Mesendoderm (in vitro differentiated cells): ENCODE measurements at places on chromosomes 7 and 10.
A peak's percentile ranks its signal among the peaks of the same experiment; 100 is the strongest.

- H3K4me1 ChIP-seq = no peaks in the 10 kb centered on the region
- H3K4me3 ChIP-seq = no peak overlapping the region
- no peaks in the 10 kb centered on the region for H3K36me3 ChIP-seq
Observed at GRCh38 chr10:58886406-58886805, 290.0 kb upstream of the PHYHIPL start.

GRCh38 chr10:72086466-72087391 lies 1.6 kb downstream of the SPOCK2 start:
- H3K27ac ChIP-seq = no peak overlapping the region
- H3K27me3 ChIP-seq = peaks cover 29% of the 10 kb centered on the region
- peak; percentile 60 for DNase-seq
- H3K4me1 ChIP-seq = peaks cover 2% of the 10 kb centered on the region

- H3K27me3 ChIP-seq = no peaks in the 10 kb centered on the region
- H3K27ac ChIP-seq = no peak overlapping the region
- H3K4me3 ChIP-seq = no peak overlapping the region
- H3K4me1 ChIP-seq = no peaks in the 10 kb centered on the region
Observed at GRCh38 chr7:13034693-13035092, 347.3 kb downstream of the ARL4A start.

DNA sequence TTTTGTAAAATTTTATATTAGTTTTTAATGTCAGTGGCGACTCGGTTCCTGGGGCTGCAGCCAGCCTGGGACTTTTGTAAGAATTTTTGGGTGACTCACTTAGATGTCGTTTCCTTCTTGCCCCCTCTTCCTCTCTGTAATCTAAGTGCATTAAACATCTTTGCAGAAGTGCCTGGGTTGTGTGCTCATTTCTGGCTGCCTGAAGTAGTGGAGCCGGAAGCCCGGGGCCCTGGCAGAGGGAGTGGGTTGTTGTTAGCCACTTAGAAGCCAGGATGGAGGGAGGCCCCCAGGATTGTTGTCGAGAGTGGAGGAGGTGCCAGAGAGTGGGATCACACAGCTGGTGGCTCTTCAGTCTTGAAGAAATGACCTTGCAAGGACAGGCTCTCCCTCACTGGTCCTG lies 11.0 kb upstream of the TRIM8 start:
- no peak overlapping the region for H3K27ac ChIP-seq
- H3K4me1 ChIP-seq = peaks cover 13% of the 10 kb centered on the region
- no peaks in the 10 kb centered on the region for H3K27me3 ChIP-seq
- DNase-seq = no peak
- no peaks in the 10 kb centered on the region for H3K36me3 ChIP-seq

DNA sequence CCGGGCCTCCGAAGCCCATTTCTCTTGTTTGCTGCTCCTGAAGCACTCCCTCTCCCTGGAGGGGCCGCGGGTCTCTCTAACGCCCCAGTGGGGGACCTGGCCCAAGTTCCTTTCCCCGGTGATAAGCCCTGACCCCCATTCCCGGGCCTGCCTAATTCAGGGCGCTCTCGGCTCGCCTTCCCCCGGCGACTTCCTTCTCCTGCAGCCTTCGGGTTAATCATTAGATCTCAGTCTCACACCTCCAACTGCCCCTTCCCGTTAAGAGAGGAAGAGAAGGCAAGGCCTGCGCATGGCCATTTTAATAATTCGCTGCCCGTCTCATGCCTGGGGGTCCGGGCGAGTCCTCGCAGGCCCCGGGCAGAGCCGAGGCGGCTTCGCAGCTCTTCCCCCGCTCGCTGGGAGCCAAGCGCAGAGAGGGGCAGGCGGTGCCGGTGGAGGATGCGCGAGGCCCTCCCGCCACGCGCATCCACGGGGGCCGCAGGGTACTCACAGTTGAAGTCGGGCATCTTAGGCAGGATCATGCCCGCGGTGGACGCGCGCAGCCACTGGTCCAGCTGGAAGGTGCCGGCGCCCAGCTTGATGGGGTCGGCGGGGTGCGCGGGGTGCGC lies 1.2 kb downstream of the MNX1 start:
- peaks cover 71% of the 10 kb centered on the region for H3K27me3 ChIP-seq
- no peak overlapping the region for H3K27ac ChIP-seq
- DNase-seq = peak; percentile 73

DNA sequence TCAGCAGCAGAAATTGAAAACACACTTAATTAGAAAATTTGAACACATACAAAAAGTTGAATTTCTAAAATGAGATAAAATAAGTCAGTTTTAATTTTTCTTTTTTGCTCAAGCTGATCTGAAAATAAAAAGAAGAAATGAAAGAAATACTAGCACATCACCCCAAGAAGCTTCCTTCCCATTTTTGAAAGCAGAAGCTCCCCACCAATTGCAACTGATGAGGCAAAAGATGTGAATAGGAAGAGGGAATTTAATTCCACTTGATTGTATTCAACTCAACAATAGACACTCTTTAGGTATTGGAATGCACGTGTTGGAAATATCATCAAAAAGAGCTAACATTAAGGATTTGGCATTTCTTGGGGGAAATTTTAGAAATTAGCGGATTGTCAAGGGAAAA lies 175.8 kb downstream of the TRIL start:
- H3K4me3 ChIP-seq = no peak overlapping the region
- H3K27ac ChIP-seq = no peak overlapping the region
- DNase-seq = no peak
- H3K36me3 ChIP-seq = no peaks in the 10 kb centered on the region
- no peaks in the 10 kb centered on the region for H3K27me3 ChIP-seq

- no peak overlapping the region for H3K4me3 ChIP-seq
- no peaks in the 10 kb centered on the region for H3K27me3 ChIP-seq
- H3K36me3 ChIP-seq = no peaks in the 10 kb centered on the region
- peak; percentile 38 for DNase-seq
- H3K4me1 ChIP-seq = no peaks in the 10 kb centered on the region
- no peak overlapping the region for H3K27ac ChIP-seq
Observed at GRCh38 chr7:139731802-139732470, 45.9 kb downstream of the HIPK2 start.

DNA sequence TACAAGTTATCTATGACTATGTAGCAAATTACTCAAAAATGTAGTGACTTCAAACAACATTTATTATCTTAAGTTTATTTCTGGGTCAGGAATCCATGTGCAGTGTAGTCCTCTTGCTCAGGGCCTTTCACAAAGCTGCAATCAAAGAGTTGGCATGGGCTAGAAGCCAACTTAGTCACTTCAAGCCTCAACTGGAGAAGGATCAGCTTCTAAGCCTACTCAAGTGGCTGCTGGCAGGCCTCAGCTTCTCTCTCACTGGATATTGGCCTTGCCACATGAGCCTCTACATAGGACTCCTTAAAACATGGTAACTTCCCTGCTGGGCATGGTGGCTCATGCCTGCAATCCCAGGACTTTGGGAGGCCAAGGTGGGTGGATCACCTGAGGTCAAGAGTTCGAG lies 5.0 kb upstream of the NFE2L3 start:
- H3K36me3 ChIP-seq = no peaks in the 10 kb centered on the region
- H3K27me3 ChIP-seq = no peaks in the 10 kb centered on the region
- H3K4me3 ChIP-seq = no peak overlapping the region
- H3K4me1 ChIP-seq = peaks cover 2% of the 10 kb centered on the region
- DNase-seq = no peak

- peak overlapping the region; percentile 20 for H3K27ac ChIP-seq
- no peaks in the 10 kb centered on the region for H3K27me3 ChIP-seq
- H3K36me3 ChIP-seq = no peaks in the 10 kb centered on the region
- peak; percentile 95 for DNase-seq
- H3K4me3 ChIP-seq = no peak overlapping the region
- peaks cover 29% of the 10 kb centered on the region for H3K4me1 ChIP-seq
Observed at GRCh38 chr7:33886149-33886623, 19.2 kb upstream of the BMPER start.

GRCh38 chr10:125451319-125451718 lies 231.6 kb downstream of the TEX36 start:
- DNase-seq = no peak
- no peak overlapping the region for H3K27ac ChIP-seq
- H3K27me3 ChIP-seq = no peaks in the 10 kb centered on the region
- H3K4me3 ChIP-seq = no peak overlapping the region
- peaks cover 2% of the 10 kb centered on the region for H3K4me1 ChIP-seq
- H3K36me3 ChIP-seq = no peaks in the 10 kb centered on the region

- H3K27ac ChIP-seq = no peak overlapping the region
- H3K4me3 ChIP-seq = no peak overlapping the region
- no peaks in the 10 kb centered on the region for H3K4me1 ChIP-seq
- DNase-seq = no peak
Observed at GRCh38 chr7:100048680-100049079, 894 bp upstream of the ZSCAN21 start.

GRCh38 chr7:23531050-23531793 lies 559 bp downstream of the TRA2A start:
- no peaks in the 10 kb centered on the region for H3K27me3 ChIP-seq
- H3K36me3 ChIP-seq = no peaks in the 10 kb centered on the region
- H3K27ac ChIP-seq = peak overlapping the region; percentile 69

DNA sequence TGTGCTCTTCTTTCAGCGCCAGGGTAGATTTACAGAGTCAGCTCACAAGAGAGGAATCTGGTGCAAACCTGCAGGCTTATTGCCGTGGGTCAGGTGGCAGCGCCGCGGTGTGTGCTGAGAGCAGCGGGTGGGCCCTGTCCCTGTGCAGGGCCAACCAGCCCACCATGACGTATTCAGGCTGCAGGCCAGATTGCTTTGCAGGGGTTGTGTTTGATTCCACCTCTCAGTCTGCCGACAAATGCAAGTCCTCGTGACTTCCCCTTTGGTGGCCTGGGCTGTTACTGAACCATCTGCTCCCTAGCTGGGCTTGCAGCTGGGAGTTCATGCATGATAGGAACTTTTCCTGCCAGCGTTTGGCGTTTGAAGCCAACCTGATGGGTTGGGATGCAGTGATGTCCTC lies 66.7 kb upstream of the LEP start:
- no peak for DNase-seq
- H3K27me3 ChIP-seq = peaks cover 2% of the 10 kb centered on the region
- H3K4me1 ChIP-seq = no peaks in the 10 kb centered on the region
- no peak overlapping the region for H3K4me3 ChIP-seq
- H3K27ac ChIP-seq = no peak overlapping the region

GRCh38 chr7:114468844-114469243 lies 54.2 kb downstream of the FOXP2 start:
- no peak overlapping the region for H3K4me3 ChIP-seq
- DNase-seq = peak; percentile 3
- H3K27ac ChIP-seq = no peak overlapping the region
- H3K27me3 ChIP-seq = no peaks in the 10 kb centered on the region
- no peaks in the 10 kb centered on the region for H3K36me3 ChIP-seq
- no peaks in the 10 kb centered on the region for H3K4me1 ChIP-seq

DNA sequence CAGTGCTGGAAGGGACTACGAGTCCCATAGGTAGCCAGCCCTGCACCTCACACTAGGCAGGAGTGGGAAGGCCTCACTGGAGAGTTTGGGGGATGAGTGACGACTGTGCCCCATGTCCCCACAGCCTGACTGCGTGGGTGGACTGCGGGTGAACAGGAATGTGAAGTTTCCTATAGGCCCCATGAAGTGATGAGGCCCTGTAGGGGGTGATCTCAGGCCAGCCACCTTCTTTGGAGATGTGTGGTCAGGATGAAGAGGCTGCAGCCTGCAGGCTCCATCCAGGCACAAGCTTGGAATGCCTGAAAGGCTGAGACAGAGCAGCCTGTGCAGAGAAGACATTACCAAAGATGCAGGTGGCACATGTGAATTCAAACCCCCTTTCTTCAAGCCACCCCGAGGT lies 94.9 kb downstream of the CPXM2 start:
- no peaks in the 10 kb centered on the region for H3K27me3 ChIP-seq
- H3K36me3 ChIP-seq = no peaks in the 10 kb centered on the region
- DNase-seq = no peak
- no peak overlapping the region for H3K4me3 ChIP-seq

- no peaks in the 10 kb centered on the region for H3K4me1 ChIP-seq
- H3K27ac ChIP-seq = no peak overlapping the region
- DNase-seq = no peak
Observed at GRCh38 chr10:67296926-67297325, 371.1 kb downstream of the LRRTM3 start.

DNA sequence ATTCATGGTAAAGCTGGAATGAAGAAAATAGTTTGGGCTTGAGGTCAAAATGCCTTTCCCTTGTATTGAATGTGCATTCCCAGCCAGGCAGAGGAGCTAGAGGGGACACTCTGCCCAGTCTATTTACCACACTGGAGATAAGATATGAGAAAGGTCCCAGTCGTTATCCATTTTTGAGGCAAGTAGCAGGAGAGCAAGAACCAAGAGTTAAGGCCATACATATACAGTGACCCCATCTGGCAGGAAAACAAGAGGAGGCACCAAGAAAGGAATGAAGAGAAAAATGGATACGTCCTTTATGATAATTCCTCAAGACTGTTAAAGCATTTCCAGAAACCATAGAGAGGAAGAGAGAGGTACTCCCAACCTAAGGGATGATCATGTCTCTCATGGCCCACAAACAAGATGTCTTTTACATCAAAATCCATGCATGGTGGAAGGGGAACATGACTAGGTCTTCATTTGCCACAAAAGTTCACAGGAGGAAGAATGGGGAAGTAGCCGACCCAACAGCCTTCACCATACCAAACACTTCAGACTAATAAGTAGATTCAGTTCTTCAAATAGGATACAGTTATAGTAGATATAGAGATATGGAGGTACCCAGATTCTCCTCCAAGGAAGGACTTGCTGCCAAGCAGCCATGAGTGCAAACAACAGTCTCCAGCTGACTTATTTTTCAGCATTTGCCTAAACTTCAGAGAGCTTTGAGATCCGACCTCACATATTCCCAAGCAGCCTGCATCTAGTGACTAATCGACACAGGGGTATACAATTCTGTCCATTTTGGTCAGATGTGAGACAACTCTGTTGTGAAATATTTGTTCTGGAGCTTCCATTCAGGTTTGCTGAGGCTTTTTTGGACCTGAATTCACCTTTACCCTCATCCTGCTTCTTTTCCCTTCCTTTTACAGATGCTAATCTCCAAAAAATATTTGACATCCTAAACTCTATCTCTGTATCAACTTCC lies 61.1 kb upstream of the CCDC71L start:
- H3K4me1 ChIP-seq = peaks cover 7% of the 10 kb centered on the region
- H3K4me3 ChIP-seq = no peak overlapping the region
- no peaks in the 10 kb centered on the region for H3K36me3 ChIP-seq
- no peaks in the 10 kb centered on the region for H3K27me3 ChIP-seq
- no peak overlapping the region for H3K27ac ChIP-seq

GRCh38 chr7:154867068-154867467 lies 135.9 kb downstream of the PAXIP1 start:
- DNase-seq = no peak
- H3K4me3 ChIP-seq = no peak overlapping the region
- no peak overlapping the region for H3K27ac ChIP-seq
- H3K27me3 ChIP-seq = no peaks in the 10 kb centered on the region

DNA sequence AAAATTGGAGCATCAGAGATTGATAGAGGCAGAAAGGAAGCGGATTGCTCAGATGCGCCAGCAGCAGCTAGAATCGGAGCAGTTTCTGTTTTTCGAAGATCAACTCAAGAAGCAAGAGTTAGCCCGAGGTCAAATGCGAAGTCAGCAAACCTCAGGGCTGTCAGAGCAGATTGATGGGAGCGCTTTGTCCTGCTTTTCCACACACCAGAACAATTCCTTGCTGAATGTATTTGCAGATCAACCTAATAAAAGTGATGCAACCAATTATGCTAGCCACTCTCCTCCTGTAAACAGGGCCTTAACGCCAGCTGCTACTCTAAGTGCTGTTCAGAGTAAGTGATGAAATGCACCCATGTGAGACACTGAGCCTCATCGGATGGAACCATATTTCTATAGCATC lies 33.1 kb downstream of the STAMBPL1 start:
- H3K36me3 ChIP-seq = no peaks in the 10 kb centered on the region
- H3K27me3 ChIP-seq = no peaks in the 10 kb centered on the region
- H3K27ac ChIP-seq = no peak overlapping the region
- no peak overlapping the region for H3K4me3 ChIP-seq
- DNase-seq = no peak

- H3K27me3 ChIP-seq = no peaks in the 10 kb centered on the region
- H3K27ac ChIP-seq = no peak overlapping the region
Observed at GRCh38 chr10:75072727-75073126, 38.7 kb upstream of the SAMD8 start.
